T-helper 9 cell (primary cell): ENCODE measurements at places on chromosomes 2 and 18.

DNA sequence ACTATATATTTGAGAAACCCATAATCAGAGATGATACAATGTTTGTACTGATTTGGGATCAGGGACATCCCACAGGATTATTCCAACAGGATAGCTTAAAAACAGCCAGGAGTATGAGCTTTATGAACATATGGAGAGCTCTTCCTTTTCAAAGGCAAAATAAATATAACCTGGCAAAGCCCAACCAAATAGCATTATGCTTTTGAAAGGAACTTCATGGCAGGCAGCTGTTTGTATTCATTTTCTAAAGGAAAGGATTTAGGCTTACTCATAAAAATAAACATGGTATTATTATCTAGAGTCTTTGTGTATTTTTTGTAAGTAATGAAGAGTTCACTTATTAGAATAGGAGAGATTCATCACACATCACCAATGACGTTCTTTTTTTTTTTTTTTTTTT is 44.4 kb downstream of the CCDC195 start:
- no peak for DNase-seq

GRCh38 chr2:60148716-60149115 is 404.7 kb downstream of the BCL11A start:
- no peak for DNase-seq

DNA sequence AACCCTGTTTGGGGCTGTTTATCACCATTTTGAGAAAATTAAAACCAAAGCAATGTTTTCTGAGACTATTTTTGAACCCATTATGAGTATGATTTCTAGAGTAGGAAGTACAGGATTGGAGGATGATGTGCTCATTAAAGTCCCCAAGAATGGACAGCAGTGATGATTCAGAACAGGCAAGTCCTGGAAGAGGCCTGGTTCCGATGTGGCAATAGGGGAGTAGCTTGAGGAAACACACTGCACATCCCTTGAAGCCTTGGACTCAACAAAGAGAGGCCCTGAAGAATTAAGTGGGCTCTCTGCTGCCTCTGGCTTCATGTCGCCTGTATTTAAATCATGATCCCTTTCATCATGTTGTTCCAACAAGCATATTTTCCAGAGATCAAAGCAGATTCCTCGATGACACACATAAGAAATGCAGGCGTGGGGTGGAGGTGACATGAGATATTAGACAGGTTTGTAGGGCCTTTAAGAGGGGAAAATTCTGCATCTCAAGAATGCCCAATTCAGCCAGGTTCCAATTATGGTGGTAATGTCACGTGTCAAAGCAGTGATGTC is 242.2 kb downstream of the FHOD3 start:
- DNase-seq, result no peak

GRCh38 chr2:234249873-234250272 is 199.4 kb downstream of the SPP2 start:
- DNase-seq, result no peak

GRCh38 chr2:102508863-102509262 is 35.8 kb downstream of the SLC9A4 start:
- DNase-seq, result no peak

DNA sequence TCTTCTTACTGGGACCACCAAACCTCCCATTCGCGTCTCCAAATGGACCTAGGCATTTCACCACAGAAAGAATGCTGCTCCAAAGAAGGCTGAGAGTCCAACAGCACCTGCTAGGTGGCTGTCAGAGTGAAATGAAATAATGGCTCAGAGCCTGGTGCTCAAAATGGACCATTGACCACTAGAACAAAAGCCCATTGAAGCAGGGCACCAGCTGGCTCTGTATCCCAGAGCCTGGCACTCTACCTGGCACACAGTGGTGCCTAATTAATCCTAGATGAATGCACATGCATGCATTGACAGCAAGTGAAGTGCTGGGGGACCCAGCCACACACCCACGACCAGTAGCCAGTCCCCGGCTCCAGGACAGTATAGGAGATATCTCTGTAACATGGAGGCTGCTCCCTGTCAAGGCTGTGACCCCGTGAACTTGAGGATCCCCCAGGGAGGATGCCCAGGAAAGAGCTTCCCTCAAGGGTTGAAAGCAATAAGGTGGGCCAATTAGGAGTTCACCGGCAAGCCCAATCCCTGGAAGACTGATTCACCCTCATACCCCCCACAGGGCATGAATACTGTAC is 261.3 kb downstream of the TNS1 start:
- no peak for DNase-seq

DNA sequence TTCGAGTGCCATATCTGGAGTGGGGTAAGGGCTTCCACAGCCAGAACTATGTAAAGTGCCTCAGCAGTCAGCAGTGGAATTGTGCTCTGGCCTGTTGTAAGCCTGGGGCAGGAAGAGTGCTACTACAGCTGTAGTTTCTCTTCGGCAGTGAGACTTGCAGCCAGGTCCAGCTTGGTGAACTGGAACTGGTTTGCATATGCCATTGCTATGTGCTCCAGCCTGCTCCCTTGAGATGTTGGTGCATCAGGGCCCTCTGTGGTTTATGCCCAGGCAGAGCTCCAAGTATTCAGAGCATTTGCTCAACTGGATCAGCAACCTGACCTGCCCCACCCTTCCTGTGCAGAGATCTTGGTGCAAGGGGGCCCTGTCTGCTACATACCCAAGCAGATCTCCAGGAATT is 47.8 kb downstream of the ZNF804A start:
- no peak for DNase-seq

- no peak for DNase-seq
These were observed 322.3 kb downstream of the MYCN start for GRCh38 chr2:16262526-16263178.

DNA sequence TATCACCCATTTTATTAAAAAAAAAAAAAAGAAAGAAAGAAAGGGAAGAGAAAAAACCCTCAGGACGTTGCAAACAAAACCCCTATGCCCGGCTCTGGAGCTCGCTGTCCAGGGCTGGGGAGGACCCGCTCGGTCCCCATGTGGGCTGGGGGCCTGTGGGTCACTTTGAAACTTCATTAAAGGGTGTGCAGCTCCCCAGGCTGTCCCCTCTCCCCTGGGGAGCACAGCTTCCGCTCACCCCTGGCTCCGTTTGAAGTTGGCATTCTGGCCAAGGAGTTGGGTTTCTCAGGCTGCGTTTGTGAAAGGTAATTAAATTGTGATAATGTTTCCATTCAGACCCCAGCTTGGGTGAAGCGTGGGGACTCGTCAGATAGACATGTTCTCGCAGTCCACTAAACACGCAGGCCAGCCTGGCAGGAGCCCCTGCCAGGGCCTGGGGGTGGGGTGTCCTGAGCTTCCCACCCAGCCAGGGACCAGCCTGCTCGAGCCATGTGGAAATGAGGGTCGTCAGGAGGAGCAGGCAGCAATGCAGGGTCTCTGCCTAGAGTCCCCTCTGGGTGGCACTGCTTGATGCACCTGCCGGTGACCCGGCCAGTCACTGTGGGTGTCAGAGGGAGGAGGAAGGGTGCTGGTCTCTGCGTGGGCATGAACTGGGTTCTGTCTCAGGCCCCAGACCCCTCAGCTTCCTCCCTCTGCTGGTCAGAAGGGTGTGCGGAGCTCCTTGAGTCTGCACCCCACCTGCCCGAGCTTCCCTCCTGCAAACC is 166.2 kb downstream of the INHBB start:
- DNase-seq, result no peak

- DNase-seq, result no peak
These were observed 111.8 kb downstream of the STK39 start for GRCh38 chr2:168135630-168136029.

GRCh38 chr2:219079417-219079816 is 18.7 kb upstream of the IHH start:
- no peak for DNase-seq

DNA sequence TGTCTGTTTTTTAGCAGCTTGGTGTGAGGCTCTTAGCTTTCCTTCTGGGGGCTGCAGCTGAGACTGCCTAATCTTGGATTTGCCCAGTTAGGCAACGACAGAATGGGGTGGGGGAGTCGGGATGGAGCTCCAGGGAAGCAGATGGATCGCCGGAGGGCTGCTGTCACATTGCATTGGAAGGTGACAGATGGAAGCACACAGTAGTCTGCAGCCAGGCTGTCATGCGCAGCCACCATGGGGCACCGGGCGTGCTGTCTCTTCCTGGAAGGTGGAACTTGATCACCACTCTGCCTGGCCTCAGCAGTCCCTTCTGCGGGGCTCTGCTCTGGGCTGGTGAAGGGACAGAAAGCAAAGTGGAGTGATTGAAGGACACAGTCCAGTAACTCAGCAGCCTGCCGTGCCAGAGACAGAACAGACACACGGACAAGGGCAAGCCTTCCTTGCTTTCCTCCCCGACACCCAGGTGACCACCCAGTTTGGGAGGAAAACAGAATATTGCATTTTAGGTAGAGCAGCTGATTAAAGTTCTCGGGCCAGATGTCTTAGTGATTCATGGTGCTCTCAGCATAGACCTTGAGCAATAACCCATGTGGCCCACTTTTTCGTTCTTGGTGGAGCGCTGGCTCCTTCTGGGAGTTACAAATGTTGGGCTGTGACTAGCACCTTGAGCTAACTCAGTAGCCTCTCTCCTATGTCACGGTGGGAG is 40.9 kb downstream of the RNF144A start:
- no peak for DNase-seq

DNA sequence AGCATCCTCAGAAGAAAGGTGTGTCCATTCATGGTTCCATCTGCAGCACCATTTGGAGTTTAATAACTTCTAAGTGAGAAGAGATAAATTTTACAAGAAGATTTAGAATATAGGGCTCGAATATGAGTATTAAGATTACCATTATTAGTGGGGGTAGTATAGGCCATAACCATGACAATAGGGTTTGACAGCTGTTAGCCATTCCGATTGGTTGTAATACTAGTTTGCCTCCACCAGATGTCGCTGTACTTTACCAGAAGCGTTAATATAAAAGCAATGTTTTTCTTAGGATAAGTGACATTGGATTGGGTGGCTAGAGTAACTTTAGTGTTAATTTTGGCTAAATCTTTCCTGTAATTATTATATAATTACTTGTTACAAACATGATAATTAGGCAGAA is 107.5 kb upstream of the SRD5A2 start:
- DNase-seq, result no peak

GRCh38 chr2:2824588-2824987 is 493.5 kb upstream of the MYT1L start:
- DNase-seq, result no peak

DNA sequence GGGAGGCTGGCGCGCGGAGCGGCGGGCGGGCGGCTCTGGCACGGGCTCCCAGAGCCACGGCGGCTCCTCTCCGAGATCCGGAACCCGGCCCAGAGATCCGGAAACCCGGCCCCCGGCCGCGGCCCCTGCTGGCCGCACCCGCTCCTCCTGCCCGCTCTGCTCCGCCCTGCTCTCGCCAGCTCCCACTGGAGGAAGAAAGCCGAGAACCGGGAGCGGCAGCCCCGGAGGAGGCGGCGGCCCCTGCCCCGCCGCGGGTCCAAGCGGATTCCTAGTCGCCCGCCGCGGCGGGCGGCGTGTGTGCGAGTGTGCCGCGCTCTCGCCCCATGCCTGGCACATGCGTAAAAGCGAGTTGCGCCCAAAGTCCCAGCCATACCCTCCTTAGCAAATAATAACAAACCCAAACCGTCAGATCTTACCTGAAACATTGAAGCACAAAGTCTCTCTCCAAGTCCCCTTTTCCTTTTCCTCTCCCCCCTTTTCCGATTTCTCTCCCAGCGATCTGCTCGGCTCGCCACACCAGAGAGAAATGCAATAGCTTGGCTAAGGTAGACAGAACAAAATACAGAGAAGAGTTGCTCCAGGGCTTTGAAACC is 108.7 kb upstream of the KCTD1 start:
- no peak for DNase-seq

DNA sequence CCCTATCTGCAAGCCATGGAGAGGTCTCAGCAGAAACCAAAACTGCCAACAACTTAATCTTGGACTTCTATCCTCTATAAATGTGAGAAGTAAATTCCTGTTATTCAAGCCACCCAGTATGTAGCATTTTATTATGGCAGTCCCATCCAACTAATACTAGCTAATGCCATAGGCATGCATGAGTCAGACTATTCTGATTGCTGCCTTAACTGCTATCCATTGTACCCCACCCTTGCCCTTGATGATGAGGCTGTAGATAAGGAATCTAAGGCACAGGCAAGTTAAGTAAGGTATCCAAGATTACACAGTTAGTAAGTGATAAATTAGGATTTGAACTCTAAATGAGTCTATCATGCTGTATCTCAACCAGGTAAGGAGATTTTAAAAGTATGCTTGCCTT is 223.0 kb downstream of the UBE2E3 start:
- DNase-seq, result no peak

- no peak for DNase-seq
These were observed 24.1 kb upstream of the NMUR1 start for GRCh38 chr2:231554327-231554726.

- no peak for DNase-seq
These were observed 61.1 kb downstream of the EIF5B start for GRCh38 chr2:99398303-99398702.

DNA sequence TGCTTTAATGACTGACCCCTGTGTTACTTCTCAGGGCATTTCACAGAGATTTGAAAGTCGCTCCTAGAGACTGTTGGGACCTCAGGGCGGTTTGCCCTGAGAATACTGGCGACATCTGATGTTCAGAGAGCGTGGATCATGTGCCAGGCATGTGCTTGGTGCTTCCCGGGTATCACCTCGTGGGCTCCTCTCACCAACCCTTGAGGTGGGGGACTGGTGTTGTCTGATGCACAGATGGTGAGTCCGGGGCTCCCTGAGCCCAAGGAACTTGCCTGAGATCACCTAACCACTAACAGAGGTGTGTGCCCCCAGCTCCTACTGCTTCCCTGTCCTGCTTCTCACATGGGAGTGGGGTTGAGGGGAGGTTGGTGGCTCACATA is 16.2 kb downstream of the ATOH8 start:
- no peak for DNase-seq

GRCh38 chr2:160838691-160839090 is 321.5 kb upstream of the TANK start:
- no peak for DNase-seq

GRCh38 chr2:24792542-24792873 is 683 bp downstream of the PTRHD1 start:
- no peak for DNase-seq

DNA sequence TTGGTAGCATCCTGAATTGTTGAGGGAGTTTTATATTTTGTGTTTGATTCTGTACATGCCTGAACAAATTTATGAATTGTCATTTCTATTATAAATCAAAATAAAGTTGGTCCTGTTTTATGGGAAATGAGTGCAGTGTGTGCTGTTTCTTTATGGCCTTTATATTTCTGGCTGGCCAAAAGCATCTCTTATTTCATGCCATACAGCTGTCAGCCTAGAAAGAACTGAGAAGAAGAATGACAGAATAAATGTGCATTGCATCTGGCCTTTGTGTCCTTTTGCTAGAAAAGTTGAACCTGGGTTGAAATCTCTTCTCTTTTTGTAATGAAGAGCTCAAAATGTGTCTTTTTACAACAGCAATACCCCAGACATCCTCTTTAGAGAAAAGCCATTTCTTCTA is 474.7 kb upstream of the LRATD1 start:
- no peak for DNase-seq

DNA sequence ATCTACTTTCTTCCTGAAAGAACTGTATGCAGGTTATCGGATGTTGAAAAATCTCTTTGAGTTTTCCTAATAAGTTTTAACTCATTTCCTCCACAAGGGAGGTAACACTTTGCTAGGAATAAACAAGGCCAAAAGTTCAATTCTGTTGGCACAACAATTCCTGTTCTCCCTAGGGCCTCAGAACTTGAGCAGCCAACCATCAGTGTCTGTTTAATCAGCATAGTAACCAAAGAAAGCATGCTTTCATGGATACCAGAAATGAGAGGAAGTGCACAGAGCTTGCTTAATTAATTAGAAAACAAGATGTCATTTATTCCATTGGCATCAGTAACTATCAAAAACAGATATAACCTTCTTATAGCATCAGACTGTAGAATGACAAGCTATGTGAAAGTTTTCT is 503.2 kb upstream of the CNTNAP5 start:
- DNase-seq, result no peak

GRCh38 chr2:100902817-100903405 is 83.0 kb downstream of the NPAS2 start:
- DNase-seq, result no peak
